ENCODE measurements at places on chromosomes 3 and 15.

GRCh38 chr15:62739507-62739906, 303.0 kb upstream of the TPM1 start:
- no peak for DNase-seq

- no peak for DNase-seq
Measured at GRCh38 chr3:171835116-171835515, 8.0 kb upstream of the TMEM212 start.

DNA sequence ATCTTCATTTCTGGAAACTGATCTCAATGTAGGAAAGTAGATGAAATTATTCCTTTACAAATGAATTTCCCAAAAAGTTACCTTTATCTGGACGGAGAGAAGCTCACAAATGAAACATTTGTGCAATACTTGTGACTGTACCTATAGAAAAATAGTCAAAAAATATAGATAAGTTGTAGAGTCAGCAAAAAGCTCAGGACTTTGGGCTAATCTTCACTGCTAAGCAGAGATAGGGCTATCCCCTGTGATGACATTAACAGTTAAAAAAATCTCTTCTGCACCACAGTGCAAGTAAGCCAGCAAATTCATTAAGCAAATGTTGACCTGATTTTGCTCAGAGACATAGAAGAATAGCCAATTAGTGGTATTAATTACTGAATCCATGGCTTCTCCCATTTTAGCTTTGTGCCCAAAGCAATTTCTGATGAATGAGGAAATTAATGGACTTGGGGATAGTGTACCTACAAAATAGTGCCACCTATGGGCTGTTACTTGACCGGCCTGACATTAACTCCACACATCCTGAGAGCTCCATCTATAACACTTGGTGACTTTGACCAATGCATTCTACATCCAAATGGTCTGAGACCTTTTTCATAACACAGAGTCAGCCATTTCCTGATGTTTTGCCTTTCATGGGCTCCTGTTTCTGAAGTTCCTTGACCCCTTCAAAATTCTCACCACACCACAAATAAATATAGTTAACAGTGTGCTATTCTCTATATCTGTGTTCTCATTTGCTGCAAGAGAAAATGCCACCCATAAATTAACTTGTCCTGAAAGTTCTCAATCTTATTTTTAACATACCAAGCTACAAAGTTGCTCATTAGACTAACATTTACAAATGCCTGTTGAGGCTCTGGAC, 105.0 kb downstream of the SSR3 start:
- peak; percentile 2 for DNase-seq

GRCh38 chr15:71215126-71215894, 100.0 kb downstream of the THSD4 start:
- no peak for DNase-seq

DNA sequence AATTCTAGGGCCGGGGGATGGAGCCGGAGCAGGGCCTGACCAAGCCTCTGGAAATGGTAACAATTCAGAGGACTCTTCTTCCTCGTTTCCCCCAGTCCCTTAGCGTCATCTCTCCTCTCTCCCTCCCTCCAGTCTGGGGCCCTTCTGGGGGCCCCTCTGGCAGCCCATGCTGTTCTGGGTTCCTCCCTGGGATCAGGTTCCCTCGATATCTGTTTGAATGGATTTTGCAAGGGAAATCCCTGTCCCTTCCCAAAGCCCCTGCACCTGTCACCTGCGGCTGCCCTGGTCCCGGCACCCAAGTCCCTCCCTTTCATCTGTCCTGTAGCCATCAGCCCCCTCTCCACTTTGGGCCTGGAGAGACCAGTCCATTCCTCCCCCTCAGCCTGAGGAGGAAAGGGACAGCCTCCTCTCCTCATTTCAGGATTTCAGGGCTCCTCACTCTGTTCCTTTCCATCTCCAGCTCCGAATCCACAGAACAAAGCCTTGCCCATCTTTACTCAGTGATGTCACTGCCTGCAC, 1.7 kb upstream of the PLCB2 start:
- no peak for DNase-seq

All from HL-60 (cell line).